ENCODE measurements at places on chromosomes 12 and 14.

DNA sequence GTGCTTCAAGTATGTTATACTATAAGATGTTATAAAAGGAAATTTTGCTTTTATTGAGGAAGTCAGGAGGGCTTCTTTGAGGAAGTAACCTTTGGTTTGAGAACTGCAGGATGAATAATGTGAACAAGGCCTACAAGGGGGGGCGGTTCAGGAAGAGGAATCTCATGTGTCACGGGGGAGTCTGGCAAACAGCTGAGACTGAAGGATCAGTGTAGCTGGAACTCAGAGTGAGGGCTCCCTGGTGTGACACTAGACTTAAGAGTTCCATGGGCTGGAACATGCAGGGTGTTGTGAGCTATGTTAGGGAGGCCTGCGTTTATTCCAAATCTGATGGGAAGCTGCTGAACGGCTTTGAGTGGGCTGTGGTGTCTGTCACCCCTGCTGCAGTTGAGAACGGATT lies 62.3 kb downstream of the UNC79 start:
- no peak for DNase-seq

DNA sequence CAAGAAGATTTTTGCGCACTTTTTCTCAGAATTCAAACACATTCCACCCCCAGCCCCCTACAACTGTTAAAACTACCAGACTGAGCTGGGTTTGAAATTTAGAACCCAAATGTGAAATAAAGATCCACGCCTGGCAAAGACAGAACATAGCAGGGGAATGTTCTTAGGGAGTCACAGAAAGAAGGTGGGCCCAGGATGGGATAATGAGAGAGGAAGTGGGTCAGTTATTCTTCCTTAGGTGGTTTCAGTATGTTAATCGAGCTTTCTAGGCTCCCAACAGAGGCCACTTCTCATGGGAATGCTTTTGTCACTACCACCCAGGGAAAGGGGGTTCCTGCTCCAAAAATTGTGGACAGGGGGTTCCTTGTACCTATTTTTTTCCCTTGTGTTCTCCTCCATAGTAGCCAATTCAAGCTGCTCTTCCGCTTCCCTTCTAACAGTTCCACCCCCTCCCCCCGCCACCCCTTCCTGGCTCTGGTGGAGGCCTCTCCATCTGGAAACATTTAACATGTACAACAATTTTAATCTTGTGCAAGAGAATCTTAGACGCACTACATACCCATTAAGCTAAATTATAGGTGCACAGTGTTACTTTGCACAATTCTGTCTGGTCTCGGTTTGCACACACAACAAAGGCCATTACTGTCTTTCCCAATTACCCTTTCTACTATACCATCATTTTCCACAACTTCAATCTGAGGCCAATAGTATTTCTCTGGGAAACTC lies 218.1 kb downstream of the MON2 start:
- DNase-seq, result no peak

DNA sequence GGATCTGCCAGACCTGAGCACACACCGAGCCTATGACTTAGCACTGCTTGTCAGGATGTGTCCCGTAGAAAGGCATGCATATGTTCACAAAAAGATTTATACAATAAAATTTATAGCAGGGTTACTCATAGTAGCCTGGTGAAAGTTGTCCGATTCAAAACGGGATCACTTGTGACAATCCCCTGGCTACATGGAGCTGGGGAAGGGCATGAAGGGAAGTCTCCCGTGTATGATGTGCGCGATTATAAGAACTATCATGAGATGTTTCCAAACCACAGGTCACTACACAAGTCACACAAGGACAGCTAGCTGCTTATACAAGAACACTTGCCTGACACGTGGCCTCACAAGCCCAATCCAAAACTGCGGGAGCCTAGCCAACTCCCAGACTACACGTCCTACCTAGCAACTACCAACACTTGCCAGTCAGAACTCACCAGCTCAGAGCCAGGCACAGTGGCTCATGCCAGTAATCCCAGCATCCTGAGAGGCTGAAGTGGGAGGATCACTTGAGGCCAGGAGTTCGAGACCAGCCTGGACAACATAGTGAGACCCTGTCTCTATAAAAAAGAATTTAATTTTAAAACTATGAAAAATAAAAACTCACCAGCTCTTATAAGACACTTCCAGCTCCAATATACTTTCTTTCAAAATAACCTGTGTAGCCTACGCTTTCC lies 7.5 kb upstream of the CDCA4 start:
- DNase-seq, result no peak

- no peak for DNase-seq
Observed at GRCh38 chr12:92502417-92503028, 200.3 kb upstream of the PLEKHG7 start.

DNA sequence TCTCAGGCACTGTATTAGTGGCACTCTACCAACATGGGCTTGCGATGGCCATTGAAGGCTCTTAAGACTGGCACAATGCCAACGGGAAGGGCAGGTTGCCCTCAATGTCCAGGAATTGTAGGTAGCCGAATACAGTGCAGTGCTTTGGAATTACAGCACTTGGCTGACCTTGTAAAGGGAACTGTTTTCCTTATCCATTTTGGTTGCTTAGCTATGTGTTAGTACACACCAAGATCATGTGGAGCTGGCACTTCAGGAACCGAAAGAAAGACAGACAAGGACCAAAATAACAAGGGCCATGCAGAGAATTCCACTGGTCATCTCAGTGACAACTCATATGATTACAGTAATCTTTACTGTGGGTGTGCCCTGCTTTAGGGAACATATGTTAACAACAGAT lies 72.7 kb downstream of the DYRK2 start:
- no peak for DNase-seq

Data from HuH-7 (cell line).